ENCODE measurements at places on chromosomes 6 and 20.

DNA sequence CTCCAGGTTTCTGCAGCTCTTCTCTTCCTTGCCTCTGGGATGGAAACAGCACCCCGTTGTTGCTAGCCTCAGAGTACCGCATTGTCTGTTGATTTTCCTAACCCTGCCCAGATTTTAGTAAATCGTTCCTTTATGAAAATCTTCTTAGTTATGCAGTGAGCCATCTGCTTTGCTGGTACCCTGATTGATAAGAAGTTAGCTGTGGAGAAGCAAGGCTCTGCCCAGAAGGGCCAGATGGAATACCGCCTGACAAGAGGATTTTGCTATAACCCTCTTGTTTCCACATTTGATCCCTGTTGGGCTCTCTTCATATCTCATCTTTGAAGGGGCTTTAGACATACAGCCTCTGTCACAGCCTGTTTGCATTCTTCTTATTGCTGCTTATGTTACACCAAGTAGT, 229.0 kb downstream of the CDKAL1 start:
- DNase-seq, result no peak

- DNase-seq, result no peak
Observed at GRCh38 chr6:141719476-141719875, 413.2 kb upstream of the GJE1 start.

DNA sequence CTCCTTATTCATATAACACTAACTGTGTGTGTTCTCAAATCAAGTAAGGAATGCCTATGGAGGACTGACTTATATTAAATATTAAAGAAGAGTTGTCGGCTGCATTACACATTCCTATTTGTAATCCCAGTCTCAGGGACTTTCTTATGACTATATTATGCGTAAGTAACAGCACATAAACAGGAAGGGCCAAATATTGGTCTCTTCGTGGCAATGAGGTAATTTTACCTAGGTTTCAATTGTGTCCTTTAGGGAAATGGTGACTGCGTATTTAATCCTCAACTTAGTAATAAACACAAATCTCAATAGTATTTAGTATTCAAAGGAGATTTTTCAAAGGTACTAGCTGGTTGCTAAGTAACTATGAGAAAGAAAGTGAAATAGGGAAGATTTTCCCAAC, 22.8 kb upstream of the EPM2A start:
- no peak for DNase-seq

- DNase-seq, result no peak
Observed at GRCh38 chr6:124994648-124995047, 32.4 kb downstream of the RNF217 start.

GRCh38 chr6:151285122-151285521, 45.4 kb downstream of the AKAP12 start:
- no peak for DNase-seq

- DNase-seq, result no peak
Observed at GRCh38 chr20:2449386-2449785, 21.2 kb downstream of the SNRPB start.

Data from activated CD8-positive, alpha-beta memory T cell treated with anti-CD3 and anti-CD28 coated beads, Interleukin-2, amount 50 U/mL, for 4 hours (primary cell).